T-helper 2 cell treated with Interferon-gamma antibody and Interleukin-4, amounts not matched to agents 100 ng/mL and 5 ng/mL, for 36 hours (primary cell): ENCODE measurements at places on chromosomes 7 and 10. TPM values are rescaled to one million over a fixed set of nuclear protein-coding genes. Genes with fewer than 3 reads are reported as not detected.

The GOLGA7B gene
- 5.3 and 5.6 TPM in 2 replicates for total RNA-seq

The SLC13A1 gene
- 0.05 TPM in 1 of 2 replicates, not detected in the other for total RNA-seq

The MPP7 gene
- total RNA-seq: 4.9 and 5.6 TPM in 2 replicates

The LAMB1 gene
- not detected in 2 replicates for total RNA-seq

The CPN1 gene
- not detected in 2 replicates for total RNA-seq

The FEZF1 gene
- total RNA-seq: not detected in 2 replicates

The GJD4 gene
- not detected in 2 replicates for total RNA-seq

The HEPACAM2 gene
- not detected in 2 replicates for total RNA-seq

The DNMBP gene
- total RNA-seq: 1.7 and 1.9 TPM in 2 replicates

The ZDHHC4 gene
- 31.0 and 31.2 TPM in 2 replicates for total RNA-seq

The LRRC72 gene
- not detected in 2 replicates for total RNA-seq

The KCP gene
- 0.09 TPM in 2 replicates for total RNA-seq

The CTNNA3 gene
- 0.32 TPM in 1 of 2 replicates, not detected in the other for total RNA-seq

The ATG9B gene
- total RNA-seq: 9.6 and 10.3 TPM in 2 replicates

The WEE2 gene
- 0.05 and 0.14 TPM in 2 replicates for total RNA-seq

The HHEX gene
- total RNA-seq: 0.11 TPM in 1 of 2 replicates, not detected in the other

The CALHM2 gene
- total RNA-seq: 78.3 and 80.0 TPM in 2 replicates

The CELF2 gene
- total RNA-seq: 152 and 154 TPM in 2 replicates

The ALOX5 gene
- total RNA-seq: 2.4 and 2.5 TPM in 2 replicates

The PRSS2 gene
- total RNA-seq: not detected in 2 replicates

The SPDYE1 gene
- not detected in 2 replicates for total RNA-seq

The BICC1 gene
- total RNA-seq: 0.05 and 0.07 TPM in 2 replicates
